Activated CD4-positive, CD25-positive, alpha-beta regulatory T cell (primary cell): ENCODE measurements at places on chromosomes 1 and 21.

- DNase-seq: no peak
These were observed 222.4 kb downstream of the LRRC40 start for GRCh38 chr1:69982992-69983391.

GRCh38 chr1:97680470-97680869 is 240.4 kb downstream of the DPYD start:
- no peak for DNase-seq

DNA sequence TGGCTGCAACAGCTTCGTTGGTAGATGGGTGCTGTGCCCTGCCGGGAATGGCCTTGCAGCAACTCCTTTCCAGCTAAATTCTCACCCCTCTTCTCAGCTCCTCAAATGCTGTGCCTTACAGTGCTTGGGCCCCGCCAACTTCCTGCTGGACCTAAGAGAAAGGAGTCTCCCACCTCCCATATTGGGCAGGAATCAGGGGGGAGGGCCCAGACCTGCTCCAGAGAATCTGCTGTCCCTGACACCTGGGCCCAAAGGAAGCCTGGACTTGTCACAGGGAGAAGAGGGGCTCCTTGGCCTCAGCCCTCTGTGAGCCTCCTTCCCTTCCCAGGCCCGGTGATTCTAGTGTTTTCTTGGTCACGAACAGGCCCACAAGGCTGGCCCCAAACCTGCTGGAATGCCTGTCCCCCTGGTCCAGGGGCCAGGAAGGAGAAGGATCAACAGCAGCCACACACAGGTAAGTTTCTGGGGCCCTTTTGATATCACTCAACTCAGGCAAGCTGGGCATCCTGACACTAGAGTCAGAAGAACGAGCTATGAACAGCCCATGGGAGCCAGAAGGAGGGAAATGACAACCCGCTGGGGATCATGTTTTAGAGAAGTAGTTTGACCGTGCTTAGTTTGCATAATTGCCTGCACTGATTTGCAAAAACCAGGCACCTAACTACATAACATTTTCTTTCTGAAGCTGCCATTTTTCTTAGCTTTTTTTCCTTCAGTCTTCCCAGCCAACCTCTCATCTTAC is 86.2 kb downstream of the CD247 start:
- DNase-seq: no peak

GRCh38 chr1:203103829-203104495 is 18.1 kb upstream of the MYOG start:
- no peak for DNase-seq

DNA sequence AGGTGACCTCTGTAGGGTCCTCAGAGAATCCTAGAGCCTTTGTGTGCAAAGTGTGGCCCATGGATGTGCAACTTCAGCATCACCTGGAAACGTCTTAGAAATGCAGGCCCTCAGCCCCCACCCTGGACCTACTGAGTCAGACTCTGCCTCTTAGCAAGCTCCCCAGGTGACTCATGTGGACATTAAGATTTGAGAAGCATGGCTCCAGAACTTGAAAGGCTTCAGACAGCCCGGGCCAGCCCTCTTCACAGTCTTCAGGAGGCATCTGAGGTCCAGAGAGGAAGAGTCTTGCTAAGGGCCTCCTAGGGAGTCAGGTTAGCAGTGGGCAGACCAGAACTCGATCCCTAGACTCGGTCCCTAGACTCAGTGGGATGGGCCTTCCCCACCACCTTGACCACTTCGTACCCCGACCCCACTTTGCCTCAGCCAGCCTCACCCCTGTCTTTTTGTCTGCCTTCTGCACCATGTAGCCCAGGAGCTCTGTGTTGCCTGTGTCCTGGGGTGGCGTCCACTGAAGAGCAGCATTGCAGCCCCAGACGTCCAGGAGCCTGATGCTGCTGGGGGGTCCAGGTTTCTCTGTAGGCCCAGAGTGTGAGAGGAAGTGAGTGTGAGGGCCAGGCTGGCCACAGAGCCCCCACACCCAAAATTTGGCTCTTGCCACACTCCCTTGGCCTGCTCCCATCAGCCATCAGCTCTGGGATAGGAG is 4.8 kb downstream of the MYBPH start:
- DNase-seq: no peak

GRCh38 chr21:26900980-26901379 is 55.8 kb upstream of the ADAMTS1 start:
- no peak for DNase-seq

- no peak for DNase-seq
These were observed 4.9 kb downstream of the B3GALT2 start for GRCh38 chr1:193181536-193181935.

DNA sequence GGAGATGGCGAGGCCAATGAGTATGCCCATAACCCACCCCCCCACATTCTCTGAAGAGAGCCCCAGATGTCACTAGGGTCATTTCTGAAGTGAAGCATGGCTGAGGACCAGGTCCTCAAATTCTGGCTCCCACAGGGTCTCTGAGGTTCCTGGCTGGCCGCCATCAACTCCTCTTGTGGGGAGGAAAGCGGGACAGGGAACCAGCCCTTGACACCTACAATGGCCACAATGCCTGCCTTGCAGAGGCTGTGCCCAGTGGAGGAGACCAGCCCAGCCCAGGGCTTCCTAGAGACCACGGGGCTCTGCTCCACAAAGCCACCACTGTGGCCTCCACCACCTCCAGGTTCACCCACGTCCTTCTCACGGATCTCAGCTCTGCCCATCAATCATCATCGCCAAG is 120.1 kb upstream of the ARHGEF16 start:
- no peak for DNase-seq

DNA sequence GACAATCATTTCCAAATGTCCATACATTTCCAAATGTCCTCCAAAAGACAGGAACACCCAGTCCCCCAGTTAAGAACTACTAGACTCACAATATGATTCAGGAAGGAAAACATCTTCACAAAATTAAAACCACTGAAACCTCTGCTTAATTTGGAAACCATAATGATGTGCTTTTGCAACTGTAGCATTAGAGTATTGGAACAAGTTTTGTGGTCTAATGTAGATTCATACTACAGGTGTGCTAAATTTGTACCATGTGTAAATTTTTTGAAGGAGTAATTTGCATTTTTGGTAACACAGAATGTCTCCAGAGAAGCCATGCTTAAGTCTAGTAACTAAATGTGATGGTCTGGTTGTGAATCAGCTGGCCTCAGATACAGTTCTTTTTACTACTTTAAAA is 129.6 kb downstream of the DPYD start:
- no peak for DNase-seq

- peak; percentile 9 for DNase-seq
These were observed 618 bp downstream of the ETS2 start for GRCh38 chr21:38806153-38806941.

DNA sequence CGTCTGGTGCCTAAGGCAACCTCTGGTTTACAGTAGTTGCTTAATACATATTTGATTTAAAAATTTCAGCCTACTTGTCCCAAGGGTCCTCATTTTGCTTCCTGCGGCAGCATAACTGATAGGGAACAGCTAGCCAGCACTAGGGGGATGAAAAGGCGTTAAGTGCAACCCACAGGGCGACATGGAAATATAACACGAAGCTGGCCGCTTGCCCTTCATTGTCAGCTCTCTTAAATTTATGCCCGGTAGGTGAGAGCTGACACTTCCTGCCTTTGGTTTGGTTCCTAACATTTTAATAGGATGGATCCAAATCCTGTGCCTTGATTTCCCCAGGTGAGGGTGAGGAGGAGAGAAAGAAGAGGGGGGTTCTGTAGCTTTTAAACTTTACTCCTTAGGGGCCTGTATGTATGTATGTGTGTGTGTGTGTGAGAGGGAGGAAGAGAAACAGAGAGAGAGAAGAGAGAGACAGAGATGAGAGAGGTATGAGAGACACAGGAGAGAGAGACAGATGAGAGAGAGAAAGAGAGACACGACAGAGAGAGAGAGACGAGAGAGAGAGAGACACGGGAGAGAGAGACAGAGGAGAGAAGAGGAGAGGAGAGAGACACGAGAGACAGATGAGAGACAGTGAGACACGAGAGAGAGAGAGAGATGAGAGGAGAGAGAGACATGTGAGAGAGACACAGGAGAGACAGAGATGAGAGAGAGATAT is 938 bp upstream of the ACTN2 start:
- DNase-seq: no peak

DNA sequence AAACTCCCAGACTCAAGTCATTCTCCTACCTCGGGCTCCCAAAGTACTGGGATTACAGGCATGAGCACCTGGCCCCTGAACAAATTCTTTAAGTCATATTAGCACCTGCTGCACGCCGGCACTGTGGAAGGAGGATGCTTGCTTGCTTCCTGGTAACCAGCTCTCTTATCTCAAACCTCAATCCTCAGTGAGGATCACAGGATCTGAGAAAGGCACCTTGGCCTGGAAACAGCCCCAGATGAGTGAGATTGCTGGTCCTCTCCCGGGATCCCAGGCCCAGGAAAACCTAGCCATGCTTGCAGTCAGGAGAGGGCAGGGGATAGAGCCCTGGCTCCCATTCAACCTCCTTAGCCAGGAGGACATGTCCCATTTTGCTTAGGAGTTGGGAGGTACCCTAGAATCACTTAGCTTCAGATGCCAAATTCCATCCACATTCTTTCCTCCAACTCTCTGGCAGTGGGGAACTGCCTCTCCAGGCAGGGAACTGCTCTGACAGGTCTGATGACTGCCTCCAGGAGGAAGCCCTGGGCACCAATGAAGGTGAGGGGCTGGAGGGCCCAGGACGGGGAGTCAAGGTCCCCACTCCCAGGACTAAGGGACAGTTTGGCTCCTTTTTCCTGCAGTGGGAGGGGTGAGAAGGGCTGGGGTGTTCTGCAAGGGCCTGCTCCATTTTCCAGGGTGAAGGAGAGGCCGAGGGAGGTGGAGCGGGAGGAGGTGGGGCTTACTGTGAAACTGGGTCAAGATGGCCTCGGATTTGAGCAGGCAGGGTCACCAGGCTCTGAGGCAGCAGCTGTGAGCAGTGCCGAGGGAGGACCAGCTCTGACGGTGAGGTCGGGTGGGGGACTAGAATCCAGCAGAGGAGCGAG is 9.5 kb downstream of the GPR37L1 start:
- no peak for DNase-seq

DNA sequence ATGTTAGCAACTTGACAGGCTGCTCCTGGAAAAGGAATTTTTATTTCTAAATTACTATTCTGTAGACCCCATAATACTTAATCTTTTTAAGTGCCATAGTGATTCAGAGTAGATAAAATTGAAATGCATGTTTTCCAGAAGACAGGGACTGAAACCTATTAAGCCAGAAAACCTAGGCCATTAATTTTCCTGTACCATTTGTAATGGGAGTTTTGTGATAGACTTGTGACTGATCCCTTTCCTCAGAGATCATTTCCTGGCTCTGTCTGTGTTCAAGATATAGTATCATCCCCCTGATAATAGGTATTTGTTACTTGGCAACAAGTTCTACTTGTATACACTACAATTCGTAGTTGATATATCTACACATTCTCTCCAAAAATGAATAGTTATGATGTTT is 1609.8 kb downstream of the AMY1C start:
- DNase-seq: no peak

DNA sequence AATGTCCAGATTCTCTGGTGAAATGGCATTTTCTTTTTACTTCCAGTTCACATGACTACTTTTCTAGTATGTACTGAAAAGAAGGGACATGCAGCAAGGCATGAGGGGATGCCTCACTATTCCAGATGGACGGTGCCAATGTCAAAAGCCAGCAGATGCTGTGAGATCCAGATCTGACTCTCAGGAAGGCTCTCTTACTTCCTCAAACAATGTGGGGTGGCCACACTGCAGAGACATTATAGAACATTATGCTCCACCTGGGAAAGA is 17.7 kb downstream of the CRYZ start:
- DNase-seq: no peak

- no peak for DNase-seq
These were observed 217.9 kb upstream of the VAMP3 start for GRCh38 chr1:7553042-7553690.

DNA sequence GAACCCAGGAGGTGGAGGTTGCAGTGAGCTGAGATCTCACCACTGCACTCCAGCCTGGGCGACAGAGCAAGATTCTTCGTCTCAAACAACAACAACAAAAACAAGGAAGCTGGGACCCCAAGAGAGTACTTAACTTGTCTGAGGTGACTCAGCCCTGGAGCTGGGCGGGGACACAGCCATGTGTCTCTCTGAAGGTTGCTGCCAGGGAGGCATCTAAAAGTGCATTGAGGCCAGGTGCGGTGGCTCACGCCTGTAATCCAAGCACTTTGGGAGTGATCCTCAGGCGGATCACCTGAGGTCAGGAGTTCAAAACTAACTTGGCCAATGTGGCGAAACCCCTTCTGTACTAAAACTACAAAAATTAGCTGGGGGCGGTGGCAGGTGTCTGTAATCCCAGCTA is 7.7 kb downstream of the IFI6 start:
- DNase-seq: no peak

- DNase-seq: no peak
These were observed 1.1 kb downstream of the AKT3 start for GRCh38 chr1:243848858-243849420.

DNA sequence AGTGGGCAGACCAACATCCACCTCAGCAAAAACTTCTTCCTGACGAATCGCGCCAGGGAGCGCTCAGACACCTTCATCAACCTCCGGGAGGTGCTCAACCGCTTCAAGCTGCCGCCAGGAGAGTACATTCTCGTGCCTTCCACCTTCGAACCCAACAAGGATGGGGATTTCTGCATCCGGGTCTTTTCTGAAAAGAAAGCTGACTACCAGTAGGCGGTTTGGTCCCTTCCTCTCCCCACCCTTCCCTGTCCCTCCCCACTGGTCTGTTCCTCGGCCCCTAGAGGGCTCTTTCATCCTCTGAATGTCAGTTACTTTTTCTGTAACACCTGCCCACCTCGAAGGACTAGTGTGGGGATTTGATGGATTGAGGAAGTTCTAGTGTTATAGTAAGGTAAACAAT is 46.9 kb downstream of the CAPN2 start:
- no peak for DNase-seq

DNA sequence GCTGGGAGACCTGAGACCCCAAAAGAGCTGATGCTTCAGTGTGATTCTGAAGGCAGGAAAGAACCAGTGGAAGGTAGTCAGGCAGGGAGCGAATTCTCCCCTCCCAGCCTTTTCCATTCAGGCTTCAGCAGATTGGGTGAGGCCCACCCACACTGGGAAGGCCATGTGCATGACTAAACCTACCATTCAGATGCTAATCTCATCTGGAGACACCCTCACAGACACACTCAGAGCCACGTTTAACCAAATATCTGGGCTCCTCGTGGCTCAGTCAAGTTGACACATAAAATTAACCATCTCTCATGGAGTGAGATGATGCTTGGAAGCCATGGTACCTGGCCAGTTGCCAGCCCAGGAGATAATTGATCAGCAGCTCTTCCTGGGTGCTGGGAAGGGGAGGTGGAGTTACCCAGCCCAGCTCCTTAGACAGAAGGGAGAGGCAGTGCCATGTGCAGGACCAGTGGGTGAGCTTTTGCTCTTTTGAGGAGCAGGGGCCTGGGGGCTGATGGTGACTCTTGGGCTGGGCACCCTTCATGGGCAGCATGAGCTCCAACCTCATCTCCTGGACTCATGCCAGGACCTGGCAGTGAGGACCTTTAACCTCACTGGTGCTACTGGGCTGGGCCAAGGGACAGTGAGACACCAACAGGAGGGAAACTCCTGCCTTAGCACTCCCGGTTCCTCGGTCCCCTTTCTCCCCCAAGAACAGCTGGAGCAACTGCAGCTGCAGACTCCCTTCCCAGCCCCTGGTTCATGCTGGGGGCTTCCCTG is 89.0 kb upstream of the ACTL8 start:
- no peak for DNase-seq

- no peak for DNase-seq
These were observed 716.4 kb upstream of the ADAMTS5 start for GRCh38 chr21:27683292-27683691.

- DNase-seq: no peak
These were observed 61.8 kb downstream of the ITPKB start for GRCh38 chr1:226677027-226678020.
